ENCODE measurements at places on chromosomes 2 and 18.

- no peak for DNase-seq
These were observed 155.6 kb upstream of the DSEL start for GRCh38 chr18:67672155-67672554.

- no peak for DNase-seq
These were observed 1337.9 kb upstream of the CHAC2 start for GRCh38 chr2:52429740-52430139.

GRCh38 chr2:40072442-40073232 lies 293.6 kb upstream of the THUMPD2 start:
- DNase-seq, result no peak

- DNase-seq, result no peak
These were observed 9.6 kb downstream of the PREPL start for GRCh38 chr2:44351676-44352075.

DNA sequence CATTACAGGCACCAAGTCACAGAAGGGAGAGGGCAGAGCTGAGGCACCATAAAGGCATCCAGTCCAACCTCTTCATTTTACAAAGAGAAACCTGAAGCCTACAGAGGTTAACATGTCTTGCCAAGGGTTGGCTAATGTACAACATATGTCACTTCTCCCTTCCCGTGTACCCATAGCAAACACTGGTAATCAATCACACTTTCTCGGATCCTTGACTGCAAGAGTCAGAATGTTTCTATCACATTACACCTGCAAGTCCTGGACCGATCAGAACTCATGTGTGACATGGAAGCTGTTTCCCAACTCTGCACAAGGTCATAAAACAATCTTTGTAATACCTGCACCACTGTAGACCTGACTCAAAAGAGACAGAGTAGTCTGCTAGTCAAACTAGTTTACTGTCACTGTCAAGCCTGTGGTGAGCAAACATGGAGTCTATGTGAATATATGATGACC lies 6.0 kb downstream of the ANKRD44 start:
- DNase-seq, result no peak

- no peak for DNase-seq
These were observed 311.4 kb downstream of the LRRTM1 start for GRCh38 chr2:79993144-79993543.

DNA sequence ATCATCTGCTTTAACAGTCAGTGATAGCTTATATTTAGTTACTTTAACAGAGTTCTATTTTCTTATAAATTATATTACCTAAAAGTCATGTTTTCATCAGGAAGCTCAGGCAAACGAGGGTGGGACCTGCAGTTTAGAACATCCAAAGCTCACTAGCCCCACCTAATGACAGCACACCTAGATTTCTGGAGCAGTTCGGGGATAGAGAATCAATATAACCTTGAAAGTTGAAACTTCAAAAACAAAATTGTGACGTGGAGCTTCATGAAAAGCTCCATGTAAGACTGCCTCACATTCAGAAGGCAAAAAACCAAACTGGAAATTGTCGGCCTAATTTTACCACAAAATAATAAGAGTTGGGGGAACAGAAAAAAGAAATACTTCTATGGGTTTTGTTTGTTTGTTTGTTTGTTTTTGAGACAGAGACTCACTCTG lies 185.9 kb upstream of the CCDC150 start:
- peak; percentile 76 for DNase-seq

DNA sequence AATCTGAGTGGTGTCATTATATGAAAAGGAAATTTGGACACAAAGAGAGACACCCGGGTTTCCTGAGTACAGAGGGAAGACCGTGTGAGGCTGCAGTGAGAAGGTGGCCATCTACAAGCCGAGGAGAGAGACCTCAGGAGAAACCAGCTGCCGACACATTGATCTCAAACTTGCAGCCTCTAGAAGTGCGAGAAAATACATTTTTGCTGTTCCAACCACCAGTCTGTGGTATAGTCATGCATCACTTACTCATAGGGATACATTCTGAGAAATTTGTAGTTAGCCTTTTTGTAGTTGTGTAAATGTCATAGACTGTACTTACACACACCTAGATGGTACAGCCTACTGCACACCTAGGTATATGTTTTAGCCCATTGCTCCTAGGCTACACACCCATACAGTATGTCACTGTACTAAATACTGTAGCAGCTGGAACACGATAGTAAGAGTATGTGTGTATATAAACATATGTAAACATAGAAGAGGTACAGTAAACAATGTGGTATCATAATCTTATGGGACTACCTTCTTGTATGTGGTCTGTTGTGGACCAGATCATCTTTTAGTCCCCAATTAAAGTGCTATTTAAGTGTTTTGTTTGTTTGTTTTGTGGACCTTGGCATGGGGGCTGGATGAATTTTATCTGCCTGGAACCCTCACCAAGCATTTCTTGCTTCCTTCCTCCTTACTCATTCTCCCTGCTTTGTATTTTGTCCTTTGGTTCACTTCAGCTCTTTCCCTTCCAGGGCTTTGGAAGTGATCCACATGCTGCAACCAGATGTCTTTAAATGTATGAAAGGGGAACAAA lies 38.3 kb upstream of the SESTD1 start:
- DNase-seq, result no peak

DNA sequence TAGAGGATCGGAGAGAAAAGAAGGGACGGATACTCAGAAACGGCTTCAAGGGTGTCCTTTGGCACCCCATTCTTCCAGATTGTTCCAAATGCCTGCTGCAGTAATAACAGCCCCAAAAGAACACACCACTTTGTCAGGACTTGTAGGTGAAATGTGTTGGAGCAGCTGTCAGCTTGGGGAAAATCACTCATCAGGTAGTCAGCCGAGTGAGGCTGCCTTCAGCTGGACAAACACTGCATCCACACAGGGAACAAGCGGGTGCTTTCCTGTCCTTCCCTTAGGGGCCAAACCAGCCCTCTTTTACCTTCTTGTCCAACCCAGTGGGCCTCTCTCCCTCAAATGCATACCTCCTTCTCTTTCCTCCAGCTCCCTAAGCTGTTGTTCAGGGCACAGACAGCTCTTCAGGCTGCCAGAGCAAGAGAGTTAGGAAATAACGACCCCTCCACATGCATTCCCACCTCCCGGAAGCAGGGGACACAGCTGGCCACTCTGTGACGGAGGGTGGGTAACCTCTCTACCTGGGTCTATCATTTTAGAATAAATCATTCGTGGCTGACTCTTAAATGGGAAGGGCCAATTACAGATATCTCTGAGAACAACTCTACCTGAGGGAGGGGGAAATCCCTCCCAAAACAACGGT lies 48.1 kb downstream of the BCL11A start:
- DNase-seq, result no peak

DNA sequence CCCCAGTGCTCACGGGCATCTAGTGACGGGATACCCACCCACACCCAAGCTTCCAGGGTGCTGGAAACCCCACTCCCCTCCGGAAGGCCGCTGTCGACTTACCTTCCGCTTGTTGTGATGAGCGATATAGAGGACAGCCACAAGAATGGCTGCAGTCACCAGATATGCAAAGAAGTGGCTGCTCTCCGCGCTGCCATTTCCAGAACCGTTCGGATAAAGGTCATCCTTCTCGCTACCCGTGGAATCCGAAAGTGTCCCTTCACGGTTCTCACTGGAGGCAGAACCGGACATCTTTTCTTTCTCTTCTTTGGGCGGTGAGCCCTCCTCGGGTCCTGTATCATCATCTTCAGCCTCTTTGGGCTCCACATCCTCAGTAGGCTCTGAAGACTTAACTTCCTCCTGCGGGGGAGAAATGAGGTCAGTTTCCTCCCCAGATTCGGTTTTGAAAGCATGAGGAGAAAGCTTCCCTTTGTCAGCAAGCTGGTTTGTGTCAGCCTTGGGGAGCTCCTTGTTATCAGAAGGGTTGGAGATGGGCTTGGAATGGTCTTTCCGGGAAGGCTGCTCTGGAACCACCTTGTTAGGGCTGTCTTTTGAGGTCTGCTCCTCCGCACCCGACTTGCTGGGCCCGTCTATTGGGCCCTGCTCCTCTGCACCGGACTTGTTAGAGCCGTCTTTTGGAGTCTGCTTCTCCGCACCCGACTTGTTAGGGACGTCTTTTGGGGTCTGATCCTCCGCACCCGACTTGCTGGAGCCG lies 1.2 kb downstream of the TGOLN2 start:
- no peak for DNase-seq

DNA sequence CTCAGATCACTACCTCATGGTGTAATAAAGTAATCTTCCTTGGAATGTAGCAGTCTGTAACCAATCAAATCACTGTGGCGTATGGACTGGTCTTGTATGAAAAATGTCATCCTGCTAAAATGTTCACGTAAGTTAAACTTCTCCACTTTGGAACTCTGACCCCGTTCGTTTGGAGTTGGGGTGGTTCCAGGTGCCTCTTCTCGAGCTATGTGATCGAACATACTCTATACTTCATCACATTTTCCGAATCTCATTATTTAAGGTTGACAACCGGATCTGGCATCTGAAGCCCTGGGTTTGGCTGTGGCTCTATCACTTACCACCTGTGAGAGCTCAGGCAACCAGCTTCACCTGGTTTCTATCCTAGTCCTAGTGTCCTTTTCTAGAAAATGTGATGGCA lies 148.0 kb upstream of the MYCN start:
- DNase-seq, result no peak

- no peak for DNase-seq
These were observed 5.8 kb upstream of the ODC1 start for GRCh38 chr2:10453905-10454298.

- DNase-seq, result no peak
These were observed 137.9 kb upstream of the POU3F3 start for GRCh38 chr2:104716061-104716460.

GRCh38 chr18:23580677-23581367 lies 5.5 kb downstream of the NPC1 start:
- no peak for DNase-seq

GRCh38 chr2:182545420-182546167 lies 118.8 kb upstream of the PDE1A start:
- DNase-seq, result no peak

- peak; percentile 73 for DNase-seq
These were observed 17.3 kb upstream of the KLHL23 start for GRCh38 chr2:169716238-169716886.

DNA sequence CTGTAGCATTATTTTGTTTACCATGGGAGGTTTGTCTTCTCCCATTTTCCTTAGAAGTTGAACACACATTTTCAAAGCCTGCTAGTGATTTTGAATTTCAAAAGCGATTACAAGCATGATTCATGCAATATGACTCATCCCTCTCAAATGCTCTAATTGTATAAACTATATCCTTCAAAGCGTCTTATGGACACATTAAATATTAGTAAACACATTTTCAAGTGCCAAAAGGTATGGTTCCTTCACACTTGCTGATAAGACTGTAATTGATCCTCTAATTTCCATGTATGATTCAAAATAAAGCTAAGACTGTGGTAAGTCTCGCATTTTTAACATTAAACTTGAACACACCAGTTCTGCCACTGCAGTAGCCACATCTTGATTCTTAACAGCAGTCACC lies 512.9 kb downstream of the LRRTM4 start:
- DNase-seq, result no peak

DNA sequence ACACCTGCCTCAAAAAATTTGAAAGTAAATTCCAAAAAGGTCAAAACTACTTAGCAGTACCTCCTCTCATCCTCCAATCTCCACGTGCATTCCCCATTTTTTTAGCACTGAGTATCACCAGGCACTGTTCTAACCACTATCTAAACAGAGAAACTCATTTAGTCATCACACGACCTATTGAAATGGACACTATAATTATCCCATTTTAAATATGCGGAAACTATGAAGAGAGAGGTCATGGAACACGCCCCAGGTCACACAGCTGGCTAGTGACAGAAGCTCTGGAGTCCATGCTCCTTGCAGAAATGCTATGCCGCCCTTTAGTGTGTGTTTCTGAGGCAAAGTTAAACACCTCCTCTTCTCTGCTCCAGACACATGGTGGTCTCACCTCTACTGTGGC lies 99.5 kb downstream of the CABYR start:
- no peak for DNase-seq

- DNase-seq, result no peak
These were observed 75.4 kb downstream of the EPC2 start for GRCh38 chr2:148719941-148720436.

GRCh38 chr2:41917587-41917986 lies 130.2 kb upstream of the PKDCC start:
- DNase-seq, result no peak

- no peak for DNase-seq
These were observed 33.5 kb downstream of the ODC1 start for GRCh38 chr2:10414591-10414990.

DNA sequence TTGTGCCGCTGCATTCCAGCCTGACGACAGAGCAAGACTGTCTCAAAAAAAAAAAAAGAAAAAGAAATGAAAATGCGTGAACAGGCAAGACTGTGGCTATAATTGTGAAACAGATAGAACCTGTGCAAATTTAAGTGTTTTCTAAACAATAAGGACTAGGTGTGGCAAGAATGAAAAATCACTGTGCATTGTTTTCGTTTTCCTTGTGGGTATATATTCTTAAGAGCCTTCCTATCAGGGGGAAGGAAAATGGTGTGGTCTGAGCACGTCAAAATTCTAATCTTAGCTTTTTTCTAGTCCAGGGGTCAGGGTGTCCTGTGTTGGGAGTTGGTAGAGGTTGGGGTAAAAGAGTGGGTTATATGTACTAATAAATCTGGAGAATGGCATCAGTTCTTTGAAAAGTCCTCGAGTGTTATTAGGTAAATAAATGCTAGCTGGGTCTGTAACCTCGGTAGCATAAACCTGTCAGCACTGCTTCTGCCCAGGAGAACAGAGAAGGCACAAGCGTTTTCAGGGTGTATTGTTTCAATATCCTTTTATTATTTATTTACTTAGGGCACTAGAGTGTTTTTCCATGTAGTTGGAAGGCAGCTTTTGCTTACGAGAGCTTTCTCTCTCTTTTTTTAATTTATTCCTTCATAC lies 11.6 kb downstream of the ATP6V1C2 start:
- DNase-seq, result no peak

DNA sequence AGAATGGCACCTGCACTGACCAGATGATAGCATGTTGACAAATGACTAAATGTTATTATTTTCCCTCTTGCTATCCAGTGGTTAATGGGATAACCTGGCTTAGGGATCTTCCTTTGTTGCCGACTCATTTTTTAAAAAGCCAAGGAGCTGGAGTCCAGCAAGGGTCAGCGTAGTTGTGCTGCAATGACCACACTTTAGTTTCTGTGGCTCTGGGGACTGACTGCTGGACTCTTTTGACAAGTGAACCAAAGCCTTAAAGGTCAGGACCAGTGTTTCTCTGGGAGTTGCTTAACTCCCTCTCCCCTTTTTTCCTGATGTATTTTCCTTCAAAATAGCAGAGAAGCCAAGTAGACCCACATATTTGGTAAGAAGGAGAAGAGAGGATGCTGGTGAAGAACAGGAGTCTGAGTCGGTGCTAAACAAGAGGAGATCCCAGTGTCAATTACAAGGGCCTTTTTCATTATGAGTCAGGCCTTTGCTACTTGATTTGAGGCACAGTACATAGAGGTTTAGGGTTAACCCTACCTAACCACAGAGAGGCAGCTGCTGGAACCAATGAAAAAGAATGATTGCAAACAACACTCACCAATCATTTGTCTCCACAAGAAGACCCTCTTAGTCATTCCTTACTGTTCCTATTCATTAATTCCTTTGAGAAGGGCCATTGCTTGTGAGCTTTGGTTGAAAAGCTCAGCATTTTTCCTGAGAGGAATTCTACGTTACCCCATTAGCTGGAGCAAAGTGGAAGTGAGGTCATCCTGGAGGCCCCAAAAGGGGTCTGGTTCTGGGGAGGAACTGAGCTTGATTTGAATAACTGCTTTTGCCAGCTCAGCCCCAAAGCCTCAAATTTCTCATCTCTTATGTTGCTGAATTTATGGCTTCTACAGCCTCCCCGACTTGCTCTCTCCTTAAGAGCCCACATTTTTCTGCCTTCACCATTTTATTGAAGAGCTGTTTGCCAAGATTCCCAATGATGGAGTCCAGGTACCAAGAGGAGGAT lies 137.6 kb upstream of the HNMT start:
- DNase-seq, result peak; percentile 23
